ENCODE measurements at places on chromosomes 7 and 10.
A peak's percentile ranks its signal among the peaks of the same experiment; 100 is the strongest.

- no peak for DNase-seq
These were observed 102.5 kb downstream of the COBL start for GRCh38 chr7:51214098-51214497.

DNA sequence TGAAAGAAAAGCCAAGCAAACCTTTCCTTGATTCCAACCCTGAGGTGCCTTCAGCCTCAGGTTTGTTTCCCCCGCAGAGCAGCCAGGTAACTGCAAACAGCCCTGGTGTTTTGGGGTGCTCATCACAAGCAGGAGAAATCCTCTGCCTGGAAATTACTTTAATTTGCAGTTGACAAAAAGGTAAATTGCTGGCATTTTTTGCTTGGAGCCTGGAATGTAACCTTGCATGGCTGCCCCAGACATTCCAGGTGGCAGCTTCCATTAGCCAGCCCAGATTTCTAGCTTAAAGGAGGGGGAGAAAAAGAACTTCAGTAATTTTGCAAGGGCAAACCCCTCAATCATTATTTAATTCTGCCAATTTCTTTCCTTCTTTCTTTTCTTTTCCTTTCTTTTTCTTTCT is 194.4 kb downstream of the MYOF start:
- no peak for DNase-seq

DNA sequence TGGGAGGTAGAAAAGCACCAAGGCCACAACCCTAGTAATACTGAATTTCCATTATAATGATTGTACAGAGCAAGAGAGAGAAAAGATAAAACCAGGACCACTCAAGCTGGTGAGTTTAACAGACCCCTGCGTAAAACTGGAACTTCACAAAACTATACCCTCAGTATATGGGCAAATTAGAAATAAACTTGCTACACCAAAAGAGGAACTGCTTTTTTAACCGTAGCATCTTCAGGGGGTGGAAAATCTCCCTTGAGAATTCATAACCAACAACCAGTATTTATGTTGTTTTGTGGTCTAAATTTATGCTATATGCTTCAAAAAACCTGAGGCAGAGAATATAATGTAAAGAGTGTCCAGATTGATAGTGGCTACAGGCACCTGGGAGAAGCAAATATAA is 171.2 kb downstream of the SGMS1 start:
- no peak for DNase-seq

DNA sequence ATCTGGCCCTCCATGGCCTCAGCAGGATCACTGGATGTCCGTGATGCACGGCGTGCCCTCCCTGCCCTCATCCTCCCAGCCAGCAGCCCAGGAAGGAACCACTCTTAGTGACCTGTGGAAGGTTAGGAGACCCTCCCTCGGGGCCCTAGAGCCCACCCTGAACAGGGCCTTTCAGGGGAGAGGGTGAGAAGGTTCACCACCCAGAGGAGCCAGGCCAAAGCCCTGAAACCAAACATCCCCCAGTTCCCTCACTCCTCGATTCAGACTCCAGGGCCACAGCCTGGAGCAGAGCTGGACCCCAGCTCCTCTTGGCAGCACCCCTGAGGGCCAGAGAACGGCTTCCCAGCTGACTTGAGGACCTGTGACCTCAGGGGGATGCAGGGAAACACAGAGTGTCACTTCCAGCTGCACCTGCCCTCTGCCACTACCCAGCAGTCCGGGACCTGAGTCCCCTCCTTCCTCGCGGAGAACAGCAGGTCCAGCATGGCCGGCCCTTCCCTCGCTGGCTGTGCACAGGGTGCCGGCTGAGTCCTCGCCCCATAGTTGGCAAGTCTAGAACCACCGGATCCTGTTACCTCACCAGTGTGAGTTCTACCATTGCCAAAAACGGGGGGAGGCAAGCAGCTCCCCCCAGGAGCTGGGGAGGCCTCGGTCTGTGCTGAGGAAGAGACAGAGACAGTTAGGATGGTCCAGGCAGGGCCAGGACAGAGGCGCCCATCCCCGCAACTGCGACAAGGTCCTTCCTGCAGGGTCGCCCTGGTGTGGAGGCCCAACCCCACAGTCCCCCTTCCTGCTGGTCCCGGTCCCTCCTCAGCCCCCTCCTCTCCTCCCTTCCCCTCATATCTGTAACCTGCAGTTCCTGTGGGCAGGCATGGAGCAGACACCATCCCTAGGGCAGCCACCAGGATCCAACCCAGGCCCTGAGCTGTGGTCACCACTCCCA is 158.6 kb downstream of the NRF1 start:
- DNase-seq, result no peak

- DNase-seq, result peak; percentile 67
These were observed 100.9 kb upstream of the YAE1 start for GRCh38 chr7:39465055-39465929.

GRCh38 chr10:123250640-123251039 is 96.4 kb downstream of the BUB3 start:
- no peak for DNase-seq

DNA sequence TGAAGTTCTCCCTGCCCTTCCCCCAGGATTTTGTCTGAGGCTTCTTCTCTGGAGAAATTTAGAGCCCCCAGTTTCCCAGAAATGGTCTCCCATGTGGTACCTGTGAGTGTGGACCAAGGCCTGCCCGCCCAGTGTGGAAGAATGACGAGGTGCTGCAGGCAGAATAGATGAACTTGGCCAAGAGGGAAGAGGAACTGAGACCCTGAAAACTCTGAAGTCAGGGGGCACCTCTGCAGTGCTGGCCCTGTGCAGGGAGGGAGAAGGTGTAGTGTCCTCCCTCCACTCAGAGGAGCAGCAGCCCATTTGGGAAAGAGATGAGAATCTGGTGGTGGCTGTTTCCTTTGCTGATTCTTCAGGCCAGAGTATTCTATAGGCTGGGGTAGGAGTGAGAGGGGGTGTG is 115.2 kb upstream of the PCGF5 start:
- no peak for DNase-seq

DNA sequence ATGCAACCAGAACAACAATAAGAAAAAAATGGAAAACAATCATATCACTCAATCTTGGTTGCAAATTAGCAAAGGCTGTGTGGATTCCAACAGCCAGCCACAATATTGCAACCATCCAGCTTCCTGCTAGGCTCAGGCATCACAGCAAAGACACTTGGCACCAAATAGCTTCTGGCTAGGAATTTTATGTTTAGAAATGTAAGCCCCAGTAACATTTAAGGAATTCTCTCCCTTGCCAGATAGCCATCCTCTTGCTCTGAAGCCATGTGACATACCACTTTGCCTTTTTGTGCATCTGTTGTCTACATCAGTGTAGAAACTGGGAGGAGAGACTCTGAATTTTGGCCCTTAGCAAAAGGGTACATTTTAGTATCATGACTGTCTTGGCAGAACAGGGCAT is 22.2 kb downstream of the MKX start:
- no peak for DNase-seq

DNA sequence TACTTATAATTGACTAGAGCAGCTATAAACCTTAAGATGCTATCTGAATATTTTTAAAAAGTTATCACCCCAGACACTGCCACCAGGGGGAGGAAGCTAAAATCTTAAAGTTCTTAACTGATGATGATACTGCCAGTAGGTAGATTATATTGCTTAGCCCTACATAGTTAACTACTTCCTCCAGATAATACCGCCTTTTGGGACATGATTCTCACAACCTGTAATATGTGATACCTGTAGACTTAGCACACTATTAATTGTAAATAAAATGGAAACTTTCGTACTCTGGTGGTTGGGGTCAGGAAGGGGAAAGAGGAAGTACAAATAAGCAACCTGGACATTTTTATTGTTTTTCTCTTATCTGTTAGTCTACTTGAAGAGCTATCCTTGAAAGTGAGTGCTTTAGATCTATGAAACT is 268.9 kb downstream of the ADK start:
- no peak for DNase-seq

DNA sequence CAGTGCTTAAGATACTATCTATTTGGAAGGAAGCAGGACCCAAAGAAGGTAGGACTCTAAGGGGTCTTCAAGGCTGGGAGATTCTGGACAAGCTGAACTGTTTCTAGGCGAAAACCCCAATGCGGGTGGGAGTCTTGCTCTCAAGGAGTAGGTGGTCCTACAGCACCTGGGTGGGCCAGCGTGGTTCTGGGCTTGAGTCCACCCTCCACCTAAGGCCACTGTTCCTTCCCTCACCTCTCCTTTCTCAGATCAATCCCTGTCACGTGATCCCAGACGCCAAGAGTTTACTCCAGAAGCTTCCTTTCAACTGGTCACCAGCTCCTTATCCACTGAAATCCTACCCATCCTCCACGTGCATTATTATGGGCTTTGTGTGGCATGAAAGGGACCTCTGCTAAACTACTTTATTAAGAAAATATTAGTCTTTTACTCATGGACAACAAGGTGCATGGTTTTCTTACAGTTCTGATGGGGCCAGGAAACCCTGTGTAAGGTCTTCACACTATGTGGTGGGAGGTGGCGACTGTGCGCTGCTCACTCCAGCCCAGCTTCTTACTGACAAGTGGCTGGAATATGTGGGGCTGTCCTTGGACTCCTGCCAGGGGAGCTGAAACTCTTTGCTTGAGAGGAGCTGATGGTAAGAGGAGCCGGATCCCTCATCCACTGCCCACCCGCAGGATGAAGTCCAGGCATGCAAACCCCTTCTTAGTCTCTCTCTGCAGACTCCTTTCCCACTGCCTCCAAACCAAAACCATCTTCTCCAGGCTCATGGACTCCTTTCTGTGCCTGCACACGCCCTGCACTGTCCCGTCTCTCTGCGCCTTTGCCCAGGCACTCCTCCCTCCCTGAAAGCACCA is 1.6 kb downstream of the ZNF746 start:
- DNase-seq, result peak; percentile 88

DNA sequence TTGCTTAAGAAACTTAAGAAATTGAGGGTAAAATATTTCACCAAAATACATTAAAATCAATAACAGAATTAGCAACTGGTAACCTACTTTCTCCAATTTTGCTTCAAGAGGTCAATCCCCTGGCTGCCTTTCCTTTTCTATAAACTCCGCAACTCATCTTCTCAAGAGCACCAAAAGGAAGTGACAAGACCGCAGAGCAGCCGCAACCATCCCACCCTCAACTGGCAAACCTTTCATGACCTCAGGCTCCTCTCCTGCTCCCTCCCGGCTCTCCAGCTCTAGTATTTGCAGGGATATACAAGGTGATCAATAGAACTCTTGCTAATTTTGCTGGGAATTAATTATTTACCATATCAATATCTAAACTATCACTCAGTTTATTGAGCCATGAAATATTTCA is 88.9 kb downstream of the ATE1 start:
- no peak for DNase-seq

GRCh38 chr10:17787087-17787961 is 21.8 kb upstream of the MRC1 start:
- DNase-seq, result no peak

DNA sequence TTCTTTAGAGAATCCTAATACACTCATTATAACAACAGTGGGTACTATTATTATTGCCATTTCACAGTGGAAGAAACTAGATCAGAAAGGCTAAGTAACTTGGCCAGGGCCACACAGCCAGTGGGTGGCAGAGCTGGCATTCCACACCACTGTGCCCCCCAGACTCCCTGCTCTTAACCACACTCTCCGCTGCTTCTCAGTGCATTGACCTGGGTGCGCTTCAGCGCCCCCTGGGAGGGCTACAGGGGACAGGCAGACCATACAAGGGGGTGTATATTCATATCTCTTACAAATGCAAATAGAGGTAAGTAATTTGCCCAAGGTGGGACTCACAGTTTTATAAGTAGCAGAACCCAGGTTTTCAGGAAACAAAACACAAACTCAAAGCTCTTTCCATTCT is 77.0 kb upstream of the NMT2 start:
- no peak for DNase-seq

GRCh38 chr7:727104-727805 is at the start of gene PRKAR1B:
Gene PRKAR1B, minus strand, starts transcription at chr7:727281. Its CDS starts 15,776 bp downstream, at chr7:711505.
- DNase-seq, result peak; percentile 54

DNA sequence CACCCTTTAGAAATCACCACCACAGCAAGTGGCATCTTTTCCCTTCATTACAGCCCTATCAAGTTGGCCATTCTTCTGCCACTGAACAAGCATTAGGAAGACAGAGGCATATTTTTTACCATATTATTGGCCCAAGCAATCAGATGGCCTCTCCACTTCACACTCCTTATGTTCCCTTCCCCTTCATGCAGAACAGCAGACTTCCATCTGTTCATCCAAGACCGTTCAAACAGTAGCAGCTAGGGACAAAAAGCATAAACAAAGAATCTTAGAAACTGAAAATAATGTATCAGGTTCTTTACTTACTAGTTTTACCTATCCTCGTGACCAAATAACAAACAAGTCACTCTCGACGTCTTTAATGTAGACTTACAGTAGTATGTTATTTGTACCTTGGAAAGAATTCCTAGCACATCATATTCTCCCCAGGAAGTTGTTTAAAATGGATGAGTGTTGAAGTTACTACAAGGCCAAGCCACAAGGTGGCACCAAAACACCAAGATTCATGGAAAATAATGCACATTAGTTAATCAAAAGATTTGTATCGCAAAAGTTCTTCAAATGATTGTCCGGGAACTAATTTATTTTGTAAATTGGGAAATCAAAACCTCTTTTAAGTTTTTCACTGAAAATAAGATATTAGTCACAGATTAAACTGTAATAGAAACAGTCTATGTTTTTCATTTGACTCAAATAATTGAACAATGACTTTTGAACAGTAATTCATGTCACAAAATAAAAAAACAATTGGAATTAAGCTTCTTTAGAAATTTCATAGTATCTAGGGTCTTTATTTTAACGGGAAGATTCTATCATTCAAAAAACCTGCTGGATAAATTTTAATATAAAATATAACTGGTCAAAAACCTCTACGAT is 112.1 kb downstream of the VPS41 start:
- DNase-seq, result peak; percentile 73
